MG63 (cell line): ENCODE measurements at places on chromosomes 6 and 20. TPM values are rescaled to one million over a fixed set of nuclear protein-coding genes. Genes with fewer than 3 reads are reported as not detected.
A peak's percentile ranks its signal among the peaks of the same experiment; 100 is the strongest.

DNA sequence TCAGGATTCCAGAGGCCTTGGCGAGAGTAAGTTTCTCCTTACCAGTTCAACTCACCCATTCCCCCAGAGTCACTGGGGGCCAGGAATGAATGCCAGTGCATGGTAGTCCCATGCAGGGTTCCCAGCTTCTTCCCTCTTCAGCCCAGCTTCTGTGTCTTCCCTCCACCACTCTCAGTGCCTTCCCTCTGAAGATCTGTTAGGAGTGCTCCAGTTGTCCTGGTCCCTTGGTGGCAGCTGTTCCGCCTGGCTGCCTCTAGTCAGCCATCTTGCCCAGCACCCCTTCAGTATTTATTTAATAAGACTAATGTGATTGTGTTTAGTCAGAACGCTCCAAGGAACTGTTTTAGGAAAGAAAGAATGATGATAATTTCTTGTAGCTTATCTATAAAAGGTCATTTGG is 23.1 kb downstream of the FIG4 start:
- no peak for DNase-seq

GRCh38 chr6:48766349-48766748 is 655.4 kb upstream of the PTCHD4 start:
- peak; percentile 7 for DNase-seq

DNA sequence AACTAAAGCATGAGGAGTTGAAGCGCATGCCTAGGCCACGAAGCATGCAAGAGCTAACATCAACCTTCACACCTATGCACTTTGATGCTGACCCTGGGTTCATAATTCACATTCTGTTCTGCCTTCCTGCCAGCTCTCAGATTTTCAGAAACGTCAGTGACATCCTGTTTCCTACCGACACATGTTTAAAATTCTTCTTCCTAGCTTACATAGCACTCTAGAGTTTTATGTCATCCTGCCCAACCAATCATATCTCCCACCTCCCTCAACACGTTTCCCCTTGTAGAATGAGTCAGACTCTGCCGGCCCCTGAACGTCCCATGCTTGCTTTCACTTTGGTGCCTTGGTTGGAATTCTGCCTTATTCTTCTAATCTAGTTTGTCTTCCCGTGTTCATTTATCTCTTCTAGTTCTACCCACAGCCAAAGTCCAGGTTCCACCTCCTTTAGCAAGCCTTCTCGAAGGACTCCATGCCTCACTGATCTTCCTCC is 97.2 kb upstream of the MAP7 start:
- DNase-seq: no peak

DNA sequence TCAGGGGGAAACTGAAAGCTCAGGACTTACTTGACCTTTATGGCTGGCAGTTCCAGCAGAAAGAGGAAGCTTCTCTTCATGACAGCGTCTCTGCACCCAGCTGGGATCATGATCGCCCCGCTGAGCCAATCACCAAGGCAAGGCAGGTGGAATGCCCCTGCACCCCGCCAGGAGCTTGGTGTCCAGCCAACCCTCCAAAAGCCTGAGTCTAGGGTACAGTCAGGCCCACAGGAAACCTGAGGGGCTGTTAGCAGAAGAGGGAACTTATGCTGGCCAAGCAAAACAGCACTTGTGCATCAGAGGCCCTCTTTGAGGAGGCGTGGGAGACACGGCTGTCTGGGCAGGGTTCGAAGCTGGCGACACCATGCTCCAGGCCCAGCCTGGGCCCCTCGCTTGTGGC is 188.3 kb upstream of the GMDS start:
- no peak for DNase-seq

DNA sequence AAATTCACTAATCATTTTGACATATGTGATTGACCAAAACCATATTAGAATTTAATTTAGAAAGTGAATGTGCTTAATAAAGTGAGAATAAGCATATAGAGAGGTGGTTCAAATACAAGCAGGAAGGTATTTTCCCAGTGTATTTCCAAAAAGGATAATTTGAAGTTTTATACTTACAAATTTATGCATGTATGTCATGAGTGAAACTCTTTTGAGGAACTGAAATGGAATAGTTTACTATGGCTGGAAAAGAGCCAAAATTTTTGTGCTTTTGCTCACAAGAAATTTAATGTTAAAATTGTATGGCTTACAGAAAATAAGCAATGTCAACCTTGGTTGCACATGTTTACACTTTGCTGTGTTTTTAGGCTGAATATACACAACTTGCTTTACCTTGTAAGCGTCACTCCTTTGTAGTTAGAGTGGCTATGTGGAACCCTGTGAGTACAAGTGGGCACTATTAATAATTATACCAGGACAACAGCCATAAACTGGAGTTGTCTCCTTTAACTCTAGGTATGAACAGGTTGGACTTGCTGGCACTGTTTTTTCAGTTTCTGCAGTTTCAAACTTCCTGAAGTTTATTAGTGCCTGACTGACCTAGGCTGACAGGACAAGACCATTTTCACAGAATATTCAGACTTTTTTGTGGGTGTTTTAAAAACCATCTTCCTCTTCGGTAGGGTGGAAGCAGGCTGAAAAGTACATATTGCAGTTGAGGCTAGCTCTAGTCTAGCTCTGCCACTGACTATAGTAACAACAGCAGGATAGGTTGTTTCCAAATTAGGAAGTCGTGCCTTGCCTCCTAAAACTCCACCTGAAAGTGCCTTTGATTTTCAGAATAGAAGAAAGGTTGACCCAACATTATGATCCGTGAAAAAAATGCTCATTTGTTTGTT is 6.0 kb downstream of the AFDN start:
- DNase-seq: no peak

GRCh38 chr6:6825193-6825784 is 236.8 kb downstream of the LY86 start:
- DNase-seq: no peak

CPNE5 gene
- 0.59 TPM in 1 of 2 replicates, not detected in the other for total RNA-seq

STK38 gene
- total RNA-seq: 13.8 and 17.3 TPM in 2 replicates

ATAT1 gene
- total RNA-seq: 0.16 TPM in 1 of 2 replicates, not detected in the other
